Endodermal cell (in vitro differentiated cells): ENCODE measurements at places on chromosomes 5 and 9. TPM values are rescaled to one million over a fixed set of nuclear protein-coding genes. Genes with fewer than 3 reads are reported as not detected.

- DNase-seq = no peak
- H3K4me1 ChIP-seq = no peaks in the 10 kb centered on the region
- no peaks in the 10 kb centered on the region for H3K36me3 ChIP-seq
Observed at GRCh38 chr9:70494221-70494620, 79.8 kb upstream of the KLF9 start.

GRCh38 chr9:95796029-95796428, 79.5 kb upstream of the ERCC6L2 start:
- H3K4me1 ChIP-seq = no peaks in the 10 kb centered on the region
- H3K4me3 ChIP-seq = no peak overlapping the region
- no peak overlapping the region for H3K27ac ChIP-seq
- DNase-seq = no peak
- no peaks in the 10 kb centered on the region for H3K36me3 ChIP-seq

The PAEP gene
- total RNA-seq = not detected in 3 replicates

DNA sequence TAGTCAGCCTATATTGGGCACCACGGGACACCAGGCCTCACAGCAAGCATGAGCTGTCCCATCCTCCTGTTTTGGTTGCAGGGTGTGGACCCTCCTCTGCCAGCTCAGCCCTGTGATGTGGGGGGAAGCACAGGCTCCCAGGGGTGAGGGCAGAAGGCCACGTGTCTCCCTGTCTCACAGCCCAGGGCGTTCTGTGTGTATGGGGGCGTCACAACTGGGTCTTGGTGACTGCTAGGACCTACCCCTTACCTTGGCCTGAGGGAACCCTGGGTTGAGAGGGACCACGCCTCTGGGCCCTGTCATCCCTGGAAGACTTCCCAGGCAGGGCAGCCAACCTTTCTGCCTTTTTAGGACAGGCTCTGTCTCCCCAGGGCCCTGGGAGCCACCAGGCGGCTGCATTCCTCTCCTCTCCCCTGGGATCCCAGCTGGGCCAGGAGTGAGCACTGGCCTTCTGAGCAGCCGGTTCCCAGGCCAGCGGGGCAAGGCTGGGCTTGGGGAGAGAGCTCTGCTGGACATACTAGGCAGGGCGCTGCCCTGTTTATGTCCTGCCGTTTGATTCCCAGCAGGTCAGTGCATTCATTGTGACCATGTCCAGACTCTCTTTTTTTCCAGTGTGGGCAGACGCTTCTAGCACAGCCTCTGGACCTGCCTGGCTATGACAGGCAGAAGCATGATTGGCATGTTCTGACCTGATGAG, 97.4 kb downstream of the DAB2IP start:
- H3K4me1 ChIP-seq = peaks cover 23% of the 10 kb centered on the region
- H3K4me3 ChIP-seq = no peak overlapping the region
- no peaks in the 10 kb centered on the region for H3K36me3 ChIP-seq
